ENCODE measurements at places on chromosomes 3 and 15.

DNA sequence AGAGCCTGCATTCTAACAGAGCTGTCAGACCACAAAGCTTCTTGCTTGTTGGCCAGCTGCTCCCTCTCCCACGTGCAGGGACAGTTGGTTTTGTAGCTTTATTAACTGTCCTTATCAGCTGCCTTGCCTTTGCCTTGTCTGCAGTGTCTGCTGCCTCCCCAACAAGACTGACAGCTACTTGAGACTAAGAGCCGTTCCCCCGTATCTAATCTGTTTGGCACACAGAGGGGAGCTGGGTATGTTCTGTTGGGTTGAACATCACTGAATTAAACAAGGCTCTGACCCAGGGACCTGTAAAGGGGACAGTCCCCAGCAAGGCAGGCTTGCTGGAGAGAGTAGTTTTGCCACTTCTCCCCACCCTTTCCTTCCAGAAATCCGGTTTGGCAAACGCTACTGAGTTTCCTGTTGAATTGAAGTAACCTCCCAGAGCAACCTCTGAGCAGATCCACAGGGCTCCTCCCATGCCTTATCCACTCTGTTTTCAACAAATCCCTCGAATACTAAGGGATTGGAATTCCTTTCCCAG, 116.1 kb downstream of the ANP32A start:
- DNase-seq = no peak

DNA sequence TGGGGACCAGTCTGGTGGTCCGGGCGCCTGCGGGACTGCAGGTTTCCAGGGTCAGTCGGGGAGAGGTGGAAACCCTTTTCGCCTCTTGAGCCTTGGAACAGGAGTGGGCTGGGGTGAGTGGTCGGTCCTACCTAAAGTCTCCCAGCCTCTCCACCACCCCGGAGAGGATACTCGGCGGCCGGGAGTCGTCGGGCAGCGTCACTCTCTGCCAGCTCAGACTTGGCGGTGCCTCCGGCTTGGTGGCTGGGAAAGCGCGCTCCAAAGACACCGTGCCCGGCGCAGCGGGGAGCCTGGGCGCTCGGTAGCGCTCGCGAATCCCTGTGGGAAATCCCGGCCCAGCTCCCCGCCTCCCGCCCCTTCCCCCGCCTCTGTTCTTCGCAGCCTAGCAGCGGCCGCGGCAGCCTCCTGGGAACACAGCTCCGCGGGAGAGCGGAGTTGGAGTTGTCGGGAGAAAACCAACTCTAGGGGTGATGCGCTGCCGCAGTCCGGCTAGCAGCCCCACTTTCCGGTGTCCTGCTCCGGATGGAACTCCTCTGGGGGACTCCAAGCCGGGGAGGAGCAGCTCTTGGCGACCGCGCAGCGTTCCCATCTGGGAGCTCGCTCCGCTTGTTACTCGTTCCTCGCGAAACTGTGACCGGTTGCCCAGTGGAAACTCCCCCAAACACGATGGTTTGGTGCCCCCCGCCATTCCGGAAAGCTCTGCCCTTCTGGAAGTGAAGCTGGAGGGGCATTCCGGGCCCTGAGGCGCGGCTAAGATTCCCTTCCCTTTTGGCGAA, 1.4 kb downstream of the EPHB1 start:
- DNase-seq = no peak

GRCh38 chr3:61821823-61822251, 260.5 kb downstream of the PTPRG start:
- no peak for DNase-seq

GRCh38 chr15:56207092-56207491, 36.6 kb downstream of the RFX7 start:
- no peak for DNase-seq

GRCh38 chr3:661356-661755, 431.5 kb upstream of the CNTN6 start:
- no peak for DNase-seq
